ENCODE measurements at places on chromosomes 1 and 21.

GRCh38 chr1:47527653-47528272, 89.9 kb downstream of the FOXD2 start:
- no peak for DNase-seq

GRCh38 chr21:34882719-34883131, 166.4 kb downstream of the RUNX1 start:
- DNase-seq = no peak

DNA sequence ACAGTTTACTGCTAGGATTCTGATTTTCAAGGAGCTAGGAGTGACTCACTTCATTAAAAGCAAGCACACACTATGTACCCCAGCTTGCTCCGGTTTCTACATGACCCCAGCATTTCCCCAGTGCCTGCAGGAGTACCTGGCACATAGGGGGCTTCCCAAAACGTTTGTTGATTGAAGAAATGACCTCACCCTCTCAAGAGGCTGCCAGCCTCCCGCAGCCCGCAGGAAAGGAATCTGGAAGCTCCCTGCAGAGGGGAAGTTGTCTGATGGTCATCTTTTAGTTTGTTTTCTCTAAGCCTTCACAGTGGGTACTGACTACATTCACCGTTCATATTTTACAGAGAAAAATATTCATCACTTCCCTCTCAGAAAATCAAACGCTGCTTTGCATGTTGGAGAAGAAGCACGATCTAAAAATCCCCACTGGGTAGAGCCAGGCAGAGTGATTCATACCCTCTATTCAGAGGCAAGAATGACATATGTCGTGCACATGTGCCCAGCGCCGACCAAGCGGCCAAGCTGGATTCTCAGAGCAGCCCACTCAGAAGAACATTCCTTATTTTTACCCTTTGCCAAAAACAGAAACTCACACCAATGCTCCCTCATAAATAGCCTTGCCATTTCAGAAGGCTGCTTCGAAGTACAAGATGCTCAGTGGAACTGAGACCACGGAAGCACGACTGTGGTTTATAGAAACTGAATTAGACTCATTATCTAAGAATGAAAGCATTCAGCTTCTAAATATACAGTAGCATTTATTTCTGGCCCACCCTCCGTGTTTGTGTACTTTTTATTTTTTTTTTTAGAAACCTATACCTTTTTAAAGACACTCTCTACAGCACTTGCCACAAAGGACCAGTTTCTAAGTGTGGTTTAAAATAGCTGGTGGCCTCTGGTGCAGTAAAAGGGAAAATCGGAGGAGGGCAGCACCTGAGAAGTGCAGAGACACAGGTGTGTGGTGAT, 143.2 kb downstream of the MIS18A start:
- DNase-seq = peak; percentile 53

DNA sequence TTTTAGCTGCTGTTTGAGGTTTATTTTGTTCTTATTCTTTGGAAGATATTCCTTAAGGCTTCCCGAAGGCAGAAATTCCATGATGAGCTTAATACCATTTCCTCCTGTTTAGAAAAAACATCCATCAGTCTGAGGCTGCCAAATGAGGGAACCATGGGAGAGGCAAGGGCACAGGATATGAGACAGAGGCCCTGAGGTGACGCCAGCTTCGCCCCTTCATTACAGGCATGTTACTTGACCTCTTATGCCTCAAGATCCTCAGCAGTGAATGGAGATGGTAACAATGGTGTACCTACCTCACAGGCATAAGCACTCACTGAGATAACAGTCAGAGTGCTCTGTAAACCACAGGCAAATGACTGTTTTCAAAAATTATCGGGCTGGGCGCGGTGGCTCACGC, 93.6 kb downstream of the RAVER2 start:
- DNase-seq = no peak

DNA sequence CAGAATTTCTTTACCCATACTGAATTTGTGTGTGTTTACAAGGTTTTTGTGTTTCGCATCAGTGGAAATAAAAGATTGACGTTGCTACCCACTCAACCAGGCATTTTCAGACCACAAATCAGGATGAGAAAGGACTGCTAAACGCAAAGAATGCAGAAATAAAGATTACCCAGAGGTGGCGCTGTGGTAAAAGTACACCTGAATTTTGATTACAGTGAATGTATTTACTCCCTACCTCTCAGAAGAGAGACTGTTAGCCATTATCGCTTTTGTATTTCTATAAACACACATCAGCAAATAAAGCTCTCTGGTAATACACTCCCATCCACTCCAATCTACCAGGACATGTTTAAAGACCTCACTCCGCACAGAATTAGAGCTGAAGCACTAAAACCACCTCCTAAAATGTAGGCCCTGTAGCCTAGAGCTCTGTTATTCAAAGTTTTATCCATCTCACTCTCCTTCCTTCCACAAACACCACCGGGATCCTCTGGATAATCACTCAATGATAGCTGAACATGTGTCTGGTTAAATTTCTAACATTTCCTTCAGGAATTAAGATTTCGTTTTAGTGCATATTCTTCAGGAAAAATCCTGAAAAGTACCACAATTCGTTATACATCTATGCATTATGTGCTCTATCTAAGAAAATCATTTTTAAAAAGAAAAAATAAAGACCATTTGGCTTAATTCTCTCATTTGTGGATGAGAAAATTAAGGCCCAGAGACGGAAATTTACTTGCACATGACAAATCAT, 2.5 kb upstream of the LMO4 start:
- DNase-seq = peak; percentile 35

- peak; percentile 73 for DNase-seq
These were observed 487.3 kb downstream of the SIPA1L2 start for GRCh38 chr1:232142403-232143314.

DNA sequence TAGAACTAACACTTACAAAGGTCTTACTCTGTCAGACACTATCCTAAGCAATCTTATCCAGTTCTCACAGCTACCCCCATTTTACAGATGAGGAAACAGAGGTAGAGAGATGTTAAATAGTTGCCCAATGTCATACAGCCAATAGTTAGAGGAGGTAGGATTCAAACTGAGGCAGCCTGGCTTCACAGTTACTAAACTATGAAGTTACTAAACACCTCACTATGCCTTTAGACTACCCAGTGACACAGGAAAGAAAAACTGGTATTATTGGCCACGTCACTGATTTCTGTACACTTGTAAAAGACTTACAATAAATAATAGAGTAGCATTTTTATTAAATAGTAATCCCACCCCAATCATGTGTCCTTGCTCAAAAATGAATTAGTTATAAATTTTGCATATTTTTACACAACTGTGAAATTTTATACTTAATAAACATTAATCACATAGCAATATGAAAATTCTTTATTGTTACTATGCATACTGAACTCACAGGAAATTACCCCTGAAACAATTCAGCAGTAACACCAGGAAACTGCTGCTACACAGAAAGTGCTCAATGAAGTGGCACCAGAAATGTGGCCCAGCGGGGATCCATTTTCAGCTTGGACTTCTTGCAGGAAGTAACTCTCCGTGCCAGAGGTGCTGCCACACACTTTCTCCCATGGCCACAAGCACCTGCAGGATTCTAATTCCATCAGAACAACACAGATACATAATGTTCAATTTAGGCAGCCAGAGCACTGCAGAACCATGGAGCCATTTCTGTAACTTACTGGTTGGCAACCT, 69.4 kb downstream of the VAV3 start:
- no peak for DNase-seq

- no peak for DNase-seq
These were observed 24.0 kb upstream of the LIN9 start for GRCh38 chr1:226332947-226333346.

DNA sequence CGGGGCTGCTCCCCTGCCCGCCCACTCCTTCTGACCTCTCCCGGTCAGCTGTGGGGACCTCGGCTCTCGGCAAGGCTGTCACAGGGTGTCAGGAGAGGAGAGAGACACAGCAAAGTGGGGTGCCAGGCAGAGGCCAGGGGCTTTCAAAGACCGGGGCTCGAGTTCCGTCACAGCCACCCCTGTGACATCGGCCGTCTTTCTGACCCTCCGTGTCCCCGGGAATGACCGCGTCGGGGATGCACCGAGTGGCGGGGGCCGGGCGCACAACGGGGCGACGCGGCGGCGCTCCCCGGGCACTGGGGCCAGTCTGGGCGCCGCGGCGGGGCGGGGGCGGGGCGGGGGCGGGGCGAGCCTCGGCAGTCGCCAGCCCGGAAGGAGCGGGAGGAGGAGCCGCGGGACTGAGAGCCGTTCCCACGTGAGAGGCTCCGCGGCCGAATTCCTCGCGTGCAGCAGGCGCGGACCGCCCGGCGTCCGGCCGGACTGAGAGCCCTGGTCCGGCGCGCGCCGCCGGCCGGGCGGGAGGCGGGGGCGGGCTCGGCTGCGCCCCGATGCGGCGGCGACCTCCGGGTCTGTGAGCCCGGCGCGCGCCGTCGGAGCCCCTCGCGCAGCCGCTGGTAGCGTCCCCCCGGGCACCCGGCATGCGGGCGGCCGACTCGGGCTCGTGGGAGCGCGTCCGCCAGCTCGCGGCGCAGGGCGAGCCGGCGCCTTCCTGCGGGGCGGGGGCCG, 229.7 kb upstream of the TMEM51 start:
- DNase-seq = peak; percentile 90

DNA sequence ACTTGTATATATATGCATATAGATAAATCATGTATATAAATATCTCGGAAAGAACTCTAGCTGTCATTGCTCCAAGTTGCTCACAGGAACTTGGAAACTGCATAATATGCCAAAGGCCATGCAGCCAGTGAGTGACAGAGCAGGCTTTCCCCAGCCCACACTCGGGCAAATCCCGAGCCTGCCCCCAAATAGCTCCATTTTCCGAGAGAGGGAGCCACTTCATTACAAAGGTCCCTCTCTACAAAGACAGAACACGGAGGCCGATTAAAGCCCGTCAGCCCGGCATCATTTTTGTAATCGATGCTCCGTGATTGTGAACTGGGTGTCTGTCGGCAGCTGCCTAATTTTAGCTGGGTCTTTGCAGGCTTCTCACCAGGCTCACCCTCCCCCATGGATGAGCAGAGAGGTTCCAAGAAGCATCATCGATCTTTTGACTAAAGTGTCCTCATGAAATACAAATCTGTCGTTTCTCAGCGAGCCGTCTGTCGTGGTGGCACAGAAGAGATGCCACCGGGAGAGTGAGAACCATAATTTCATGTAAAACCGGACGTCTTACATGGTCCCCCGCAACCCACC, 663.9 kb downstream of the PTPRU start:
- DNase-seq = no peak

DNA sequence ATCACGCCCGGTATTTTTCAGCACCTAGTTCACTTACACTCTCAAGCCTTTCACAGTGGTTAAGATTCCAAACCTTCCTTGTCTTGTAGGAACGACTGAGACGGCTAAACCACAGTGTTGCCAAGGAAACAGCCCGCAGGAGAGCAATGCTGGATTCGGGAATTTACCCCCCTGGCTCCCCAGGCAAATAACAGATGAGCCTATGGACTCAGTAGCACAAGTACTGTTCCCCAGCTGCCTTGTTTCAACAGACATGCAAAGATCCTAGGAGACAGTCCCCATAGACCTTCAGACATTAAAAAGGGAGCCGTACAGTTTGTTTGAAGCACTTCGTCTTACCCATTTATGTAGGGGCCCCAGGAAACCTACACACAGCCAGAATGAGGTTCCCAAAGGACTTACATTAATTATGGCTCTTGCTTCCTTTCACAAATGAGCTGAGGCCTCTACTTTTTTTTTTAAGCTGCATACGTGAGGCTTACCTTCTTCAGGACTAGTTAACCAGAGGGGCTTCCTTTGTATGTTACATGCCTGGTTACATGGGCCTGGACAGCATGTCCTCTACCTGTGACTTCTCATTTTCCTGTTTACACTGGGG, 2.7 kb downstream of the SNAPIN start:
- no peak for DNase-seq

- no peak for DNase-seq
These were observed 188.7 kb downstream of the COL11A1 start for GRCh38 chr1:102919659-102920058.

- no peak for DNase-seq
These were observed 23.0 kb upstream of the CCT8 start for GRCh38 chr21:29096218-29097015.

DNA sequence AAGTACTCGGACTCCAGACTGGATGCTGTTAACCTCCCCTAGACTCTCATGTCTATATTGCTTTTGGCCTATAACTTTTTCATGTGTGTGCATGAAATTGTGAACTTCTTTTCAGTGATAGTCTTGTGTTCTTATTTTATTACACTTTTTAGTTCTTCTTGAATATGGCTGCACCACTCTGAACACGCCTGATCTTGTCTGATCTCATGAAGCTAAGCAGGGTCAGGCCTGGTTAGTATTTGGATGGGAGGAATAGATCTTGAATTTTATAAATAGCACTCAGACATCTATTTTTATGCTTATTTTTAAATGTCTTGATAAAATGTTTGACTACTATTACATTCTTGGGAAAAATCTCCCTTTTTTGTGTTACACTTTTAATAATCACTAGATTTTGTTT, 22.4 kb downstream of the TCP10L start:
- DNase-seq = no peak
